ENCODE measurements at places on chromosomes 5 and 9. TPM values are rescaled to one million over a fixed set of nuclear protein-coding genes. Genes with fewer than 3 reads are reported as not detected.
A peak's percentile ranks its signal among the peaks of the same experiment; 100 is the strongest.

DNA sequence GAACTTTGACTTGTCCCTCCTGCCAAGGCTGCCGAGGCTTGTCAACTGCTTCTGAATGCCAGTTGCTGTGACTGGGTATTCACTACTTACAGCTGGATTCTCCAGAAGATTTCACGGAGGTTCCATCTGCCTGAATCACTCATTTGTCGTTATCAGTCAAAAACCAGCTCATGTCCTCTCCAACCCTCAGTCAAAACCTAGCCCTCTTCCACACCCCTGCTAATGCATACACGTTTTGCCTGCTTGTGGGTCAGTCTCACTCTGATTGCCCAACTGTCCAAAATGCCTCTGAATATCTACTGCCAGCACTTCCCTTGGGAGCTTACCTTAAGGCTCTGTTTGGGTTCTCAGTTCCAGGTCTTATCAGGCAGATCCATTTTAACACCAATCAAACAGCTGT is 238.6 kb upstream of the TMEM161B start:
- DNase-seq = no peak

GRCh38 chr5:111385970-111386831 is 126.1 kb downstream of the STARD4 start:
- no peak for DNase-seq

GRCh38 chr5:127061956-127062355 is 11.3 kb downstream of the C5orf63 start:
- DNase-seq = no peak

- DNase-seq = no peak
Observed at GRCh38 chr5:12022444-12022843, 118.2 kb upstream of the CTNND2 start.

DNA sequence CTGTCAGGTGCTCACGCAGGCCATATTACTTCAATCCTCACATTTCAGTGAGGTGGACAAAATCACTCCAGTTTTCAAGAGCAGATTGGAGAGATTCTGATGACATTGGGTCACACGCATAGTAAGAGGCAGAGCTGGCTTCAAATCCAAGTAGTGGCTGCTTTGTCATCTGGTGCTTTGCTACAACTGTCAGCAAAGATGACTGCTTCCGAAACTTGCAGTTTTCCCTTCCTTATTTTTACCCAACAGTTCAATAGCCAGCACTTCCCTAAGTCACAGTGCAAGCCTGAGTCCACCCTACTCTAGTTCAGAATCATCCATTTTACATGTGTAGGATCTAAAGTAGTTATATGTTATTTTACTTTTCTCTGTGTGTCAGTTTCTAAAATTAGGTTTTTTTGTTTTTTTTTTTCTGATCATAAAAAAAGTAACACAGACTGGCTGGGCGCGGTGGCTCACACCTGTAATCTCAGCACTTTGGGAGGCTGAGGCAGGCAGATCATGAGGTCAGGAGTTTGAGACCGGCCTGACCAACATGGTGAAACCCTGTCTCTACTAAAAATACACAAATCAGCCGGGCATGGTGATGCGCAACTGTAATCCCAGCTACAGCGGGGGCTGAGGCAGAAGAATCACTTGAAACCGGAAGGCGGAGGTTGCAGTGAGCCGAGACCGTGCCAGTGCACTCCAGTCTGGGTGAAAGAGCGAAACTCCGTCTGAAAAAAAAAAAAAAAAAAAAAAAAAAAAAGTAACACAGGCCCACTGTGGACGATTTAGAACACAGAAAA is 49.6 kb downstream of the ANKDD1B start:
- peak; percentile 74 for DNase-seq

DNA sequence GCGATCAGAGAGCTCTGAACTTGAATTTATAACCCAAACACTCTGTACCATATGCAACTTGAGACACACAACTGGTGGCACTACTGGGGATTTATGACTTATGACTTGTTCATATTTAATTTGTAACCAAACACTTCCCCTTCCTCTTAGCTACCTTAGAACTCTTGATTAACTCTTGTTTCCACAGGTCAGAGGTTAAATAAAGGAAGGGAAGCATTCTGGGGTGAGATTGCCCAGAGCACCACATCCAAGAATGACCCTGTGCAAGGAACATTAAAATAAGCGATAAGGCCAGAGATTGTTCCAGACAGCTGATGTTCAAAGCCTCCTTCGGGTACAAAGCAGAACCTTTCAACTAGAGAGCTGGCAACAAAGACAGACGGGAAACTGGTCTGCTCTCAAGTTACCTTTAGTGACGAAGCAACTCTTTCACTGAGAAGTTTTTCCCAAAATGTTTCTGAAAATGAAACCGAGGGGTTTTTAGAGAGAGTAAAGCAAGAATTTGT is 242.6 kb downstream of the DENND1A start:
- DNase-seq = peak; percentile 3

DNA sequence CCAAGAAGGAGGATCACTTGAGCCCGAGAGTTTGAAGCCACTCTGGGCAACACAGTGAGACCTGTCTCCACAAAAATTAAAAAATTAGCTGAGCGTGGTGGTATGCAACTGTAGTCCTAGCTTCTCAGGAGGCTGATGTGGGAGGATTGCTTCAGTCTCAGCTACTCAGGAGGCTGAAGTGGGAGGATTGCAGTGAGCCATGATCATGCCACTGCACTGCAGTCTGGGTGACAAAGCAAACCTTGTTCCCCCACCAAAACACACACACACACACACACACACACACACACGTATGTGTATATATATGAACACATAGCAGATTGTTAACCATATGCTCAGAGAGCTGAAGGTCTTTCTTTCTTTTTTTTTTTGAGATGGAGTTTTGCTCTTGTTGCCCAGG is 157.5 kb upstream of the MAST4 start:
- no peak for DNase-seq

GRCh38 chr9:98491828-98492227 is 216.9 kb downstream of the GABBR2 start:
- DNase-seq = no peak

GRCh38 chr9:127977884-127978647 is 2.7 kb downstream of the EEIG1 start:
- peak; percentile 2 for DNase-seq

DNA sequence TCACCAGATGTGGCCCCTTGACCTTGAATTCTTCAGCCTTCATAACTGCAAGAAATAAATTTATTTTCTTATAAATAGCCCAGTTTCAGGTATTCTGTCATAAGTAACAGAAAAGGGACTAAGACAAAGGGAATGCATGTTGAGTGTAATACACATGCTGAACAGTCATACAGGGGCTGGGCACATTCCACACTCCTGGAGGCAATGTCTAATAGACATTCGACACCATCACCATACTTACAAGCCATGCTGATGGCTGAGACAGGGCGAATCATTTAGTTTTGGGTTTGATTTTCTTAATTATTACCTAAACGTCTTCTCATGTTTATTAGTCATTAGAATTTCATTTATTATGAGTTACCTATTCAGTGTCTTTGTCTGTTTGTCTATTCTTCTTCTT is 68.5 kb downstream of the TENT4A start:
- no peak for DNase-seq

GRCh38 chr5:180815293-180815917 is 12.8 kb upstream of the MGAT1 start:
- peak; percentile 94 for DNase-seq

- no peak for DNase-seq
Observed at GRCh38 chr5:163861670-163862069, 356.3 kb downstream of the MAT2B start.

GRCh38 chr5:133512896-133513295 is 99.4 kb downstream of the FSTL4 start:
- no peak for DNase-seq

DNA sequence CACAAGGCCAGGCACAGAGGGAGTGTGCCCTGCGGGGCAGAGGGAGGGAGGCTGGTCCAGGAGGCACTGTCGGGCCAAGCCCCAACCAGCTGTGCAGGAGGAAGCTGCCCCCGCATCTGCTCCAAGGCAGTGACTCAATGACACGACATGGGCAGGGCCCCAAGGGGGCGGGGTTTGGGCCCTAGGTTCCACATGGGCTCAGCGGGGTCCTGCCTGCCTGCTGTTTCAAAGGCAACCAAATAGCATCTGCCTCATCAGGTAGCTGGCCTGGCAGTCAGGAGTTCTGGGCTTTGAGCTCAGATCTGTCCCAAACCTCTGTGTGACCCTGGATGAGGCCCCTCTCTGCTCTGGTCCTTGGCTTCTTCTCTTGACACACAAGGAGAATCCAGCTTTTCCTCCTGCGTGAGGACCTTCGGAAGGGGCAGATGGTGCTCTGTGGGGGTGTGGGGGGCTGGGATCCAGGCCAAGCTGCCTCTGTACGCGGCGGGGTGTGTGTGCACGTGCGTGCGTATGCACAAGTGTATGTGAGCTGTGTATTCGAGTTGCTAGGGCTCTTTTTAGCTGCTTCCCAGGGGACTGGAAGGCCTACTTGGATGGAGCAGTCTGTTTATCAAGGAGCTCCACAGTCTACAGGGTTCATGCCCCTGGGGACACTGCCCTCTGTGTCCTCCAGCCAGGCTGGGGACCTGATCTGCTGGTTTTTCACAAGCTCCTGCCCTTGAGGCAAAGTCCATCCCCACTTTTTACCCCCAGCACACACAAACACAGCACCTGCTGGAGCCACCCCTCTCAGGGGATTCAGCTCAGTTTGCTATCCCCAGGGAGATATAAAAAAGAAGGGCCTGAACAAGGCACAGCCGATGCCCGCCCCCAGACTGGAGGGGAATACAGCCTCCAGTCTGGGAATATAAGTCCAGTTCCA is 138.9 kb downstream of the RGS3 start:
- DNase-seq = peak; percentile 24

DNA sequence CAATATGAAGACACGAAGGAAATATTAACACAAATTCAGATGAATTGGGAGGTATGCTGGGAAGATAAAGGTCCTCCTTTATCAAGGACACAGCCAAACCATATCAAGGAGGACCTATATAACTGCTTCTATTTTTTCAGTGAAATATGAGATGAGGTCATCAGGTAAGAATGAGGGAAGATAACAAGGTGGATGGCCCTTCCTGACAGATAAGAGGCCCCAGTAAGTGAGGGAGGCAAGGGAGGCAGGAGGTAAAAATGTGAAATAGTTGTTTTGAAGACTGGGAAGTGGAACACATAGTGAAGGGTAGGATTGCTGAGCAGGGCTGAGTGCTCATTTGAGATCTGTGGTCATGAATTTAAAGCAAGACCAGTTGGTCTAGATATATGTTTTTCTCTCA is 60.0 kb upstream of the FOXE1 start:
- DNase-seq = no peak

DNA sequence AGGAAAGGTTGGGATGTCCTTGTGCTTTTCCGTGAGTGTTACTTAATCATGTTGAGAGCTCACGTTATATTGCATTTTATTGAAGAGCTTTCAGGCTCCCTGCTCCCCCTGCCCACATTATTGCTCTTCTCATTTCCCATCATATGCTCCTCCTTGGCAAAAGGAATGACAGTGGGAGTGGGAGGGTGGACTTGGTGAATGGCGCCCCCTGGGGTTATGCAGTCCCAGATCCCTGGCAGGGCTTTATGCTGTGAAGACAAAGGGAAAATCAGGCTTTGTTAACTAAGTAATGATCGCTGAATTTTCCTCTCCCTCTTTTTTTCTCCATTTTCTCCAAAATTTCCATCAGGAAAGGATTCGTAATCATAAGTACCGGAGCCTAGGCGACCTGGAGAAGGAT is 166.6 kb downstream of the SMARCA2 start:
- DNase-seq = peak; percentile 32

GRCh38 chr9:73042155-73042554 is 89.3 kb upstream of the ALDH1A1 start:
- no peak for DNase-seq

GRCh38 chr5:125969011-125969813 is 454.0 kb upstream of the GRAMD2B start:
- DNase-seq = no peak

DNA sequence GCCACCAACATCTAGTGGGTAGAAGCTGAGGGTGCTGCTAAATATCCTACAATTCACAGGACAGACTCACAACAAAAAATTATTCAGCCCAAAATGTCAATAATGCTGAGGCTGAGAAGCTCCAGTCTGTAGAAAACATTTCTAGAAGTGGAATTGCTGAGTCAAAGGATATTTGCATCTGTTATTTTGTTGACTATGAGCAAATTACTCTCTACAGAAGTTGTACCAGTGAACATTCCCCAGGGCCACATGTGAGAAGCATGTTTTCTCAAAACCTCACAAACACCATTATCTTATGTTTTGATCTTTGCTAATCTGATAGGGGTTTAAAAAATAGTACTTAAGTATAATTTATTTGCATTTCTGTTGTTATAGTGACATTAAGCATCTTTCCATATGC is 15.4 kb downstream of the ITK start:
- no peak for DNase-seq

DNA sequence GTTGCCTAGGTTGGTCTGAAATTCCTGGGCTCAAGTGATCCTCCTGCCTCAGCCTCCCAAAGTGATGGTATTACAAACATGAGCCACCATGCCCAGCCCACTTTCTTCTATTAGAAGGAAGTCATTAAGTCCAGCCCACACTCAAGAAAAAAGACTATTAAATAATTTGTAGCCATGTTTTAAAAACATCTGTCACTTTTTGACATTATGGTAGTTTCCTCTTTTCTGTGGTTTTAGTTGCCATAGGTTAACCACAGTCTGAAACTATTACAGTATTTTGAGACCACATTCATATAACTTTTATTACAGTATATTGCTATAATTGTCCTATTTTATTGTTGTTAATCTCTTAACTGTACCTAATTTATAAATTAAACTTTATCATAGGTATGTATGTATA is 31.9 kb upstream of the C5orf24 start:
- peak; percentile 12 for DNase-seq

DNA sequence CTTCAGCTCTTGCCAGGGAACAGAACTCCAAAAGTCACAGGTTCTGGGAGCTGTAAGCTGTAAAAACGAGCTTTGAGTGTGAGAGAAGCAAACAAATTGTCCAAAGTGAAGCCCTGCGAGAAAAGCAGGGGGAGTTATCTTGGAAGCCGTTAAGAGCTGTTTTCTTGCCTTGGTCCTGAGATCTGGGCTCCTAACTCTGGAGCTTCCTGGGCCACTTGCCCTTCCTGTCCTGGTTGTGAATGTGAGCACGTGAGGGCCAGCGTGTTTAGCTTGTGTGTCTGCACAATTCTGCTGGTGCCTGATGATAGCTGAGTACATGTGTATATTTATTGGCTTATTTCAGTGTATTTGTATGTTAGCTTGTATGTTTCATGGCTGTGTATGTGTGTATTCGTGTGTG is 40.5 kb downstream of the DAB2IP start:
- no peak for DNase-seq

S1PR3 gene
- polyA plus RNA-seq = 34.0 TPM

C9 gene
- polyA plus RNA-seq = not detected

GTF2H2 gene
- 9.7 TPM for polyA plus RNA-seq

ANKRD18A gene
- not detected for polyA plus RNA-seq

FGF1 gene
- polyA plus RNA-seq = not detected

ZNG1A gene
- polyA plus RNA-seq = 53.1 TPM

PRR16 gene
- polyA plus RNA-seq = 0.56 TPM

F2RL1 gene
- polyA plus RNA-seq = 2.5 TPM

NMUR2 gene
- polyA plus RNA-seq = not detected

KIF20A gene
- polyA plus RNA-seq = not detected

ROR2 gene
- polyA plus RNA-seq = not detected

LOX gene
- not detected for polyA plus RNA-seq

ARSI gene
- not detected for polyA plus RNA-seq

GRHPR gene
- 80.9 TPM for polyA plus RNA-seq

FYB1 gene
- 75.3 TPM for polyA plus RNA-seq

CMYA5 gene
- 0.10 TPM for polyA plus RNA-seq

CER1 gene
- not detected for polyA plus RNA-seq

SPDL1 gene
- 1.1 TPM for polyA plus RNA-seq

LIX1 gene
- polyA plus RNA-seq = not detected

PDLIM4 gene
- not detected for polyA plus RNA-seq

GFRA3 gene
- polyA plus RNA-seq = not detected

FOXD4L6 gene
- polyA plus RNA-seq = not detected

SV2C gene
- 0.01 TPM for polyA plus RNA-seq

MRPL22 gene
- 7.9 TPM for polyA plus RNA-seq
